Fibroblast of skin of right quadriceps (primary cell): ENCODE measurements at places on chromosomes 6 and 20.

DNA sequence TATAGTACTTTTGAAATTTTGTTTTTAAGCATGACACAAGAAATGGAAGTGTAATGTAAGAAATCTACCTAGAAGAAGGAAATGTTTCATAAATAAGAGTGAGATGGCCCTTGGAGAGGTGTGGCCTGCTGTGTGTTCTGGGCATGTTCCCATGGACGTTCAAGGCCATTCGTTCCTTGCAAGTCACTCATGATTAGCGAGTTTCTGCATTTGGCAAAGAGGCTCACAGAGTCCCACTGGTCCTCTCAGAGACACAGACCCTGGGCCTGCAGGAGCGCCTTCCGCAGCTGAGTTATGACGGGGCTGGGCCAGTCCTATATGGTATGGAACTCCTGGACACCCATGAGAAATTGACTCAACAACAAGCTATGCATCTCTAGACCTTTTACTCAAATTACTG is 7.2 kb downstream of the THBS2 start:
- DNase-seq = no peak

GRCh38 chr20:36663031-36663430 is 17.0 kb upstream of the SLA2 start:
- no peak for DNase-seq

GRCh38 chr6:39433630-39434029 is 111.1 kb upstream of the KCNK16 start:
- no peak for DNase-seq

GRCh38 chr6:134372603-134373281 is 54.8 kb upstream of the SGK1 start:
- peak; percentile 34 for DNase-seq

DNA sequence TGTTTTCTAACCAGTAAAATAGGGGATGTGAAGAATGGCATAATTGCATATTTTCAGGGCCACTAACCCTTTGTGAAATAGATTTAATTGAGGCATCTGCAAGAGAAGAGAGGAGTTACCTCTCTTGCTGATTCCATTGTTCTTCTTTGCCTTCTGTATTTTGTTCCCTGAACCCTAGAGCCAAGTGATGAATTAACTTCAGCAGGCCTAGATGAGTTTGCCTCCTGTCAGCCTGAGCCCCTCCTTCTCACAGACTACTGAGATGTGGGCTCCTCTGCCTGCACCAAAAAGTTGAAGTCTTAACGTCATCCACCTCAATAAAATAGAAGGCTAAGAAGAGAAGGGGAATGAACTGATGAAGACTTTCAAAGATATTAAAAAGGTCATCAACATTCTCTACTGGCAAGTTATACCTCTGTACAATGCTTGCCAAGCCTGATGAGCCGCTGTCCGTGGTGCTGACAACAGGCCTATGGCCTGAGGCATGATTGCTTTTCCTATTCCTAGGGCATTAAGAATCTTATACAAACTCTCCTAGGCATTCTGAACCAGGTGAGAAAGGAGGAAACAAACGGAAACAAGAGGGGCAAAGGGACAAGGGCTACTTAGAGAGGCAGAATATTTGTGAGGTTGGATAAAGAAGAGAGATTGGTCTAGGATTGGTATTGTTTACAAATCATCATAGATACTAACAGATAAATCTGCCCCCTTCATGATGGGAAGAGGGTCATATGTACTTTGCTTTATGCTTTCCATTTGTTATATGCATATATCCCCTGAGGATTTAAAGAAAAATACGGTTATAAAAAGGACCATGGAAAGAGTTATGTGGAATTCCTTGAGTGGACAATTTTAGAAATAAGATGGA is 46.8 kb downstream of the CD24 start:
- DNase-seq = peak; percentile 30

DNA sequence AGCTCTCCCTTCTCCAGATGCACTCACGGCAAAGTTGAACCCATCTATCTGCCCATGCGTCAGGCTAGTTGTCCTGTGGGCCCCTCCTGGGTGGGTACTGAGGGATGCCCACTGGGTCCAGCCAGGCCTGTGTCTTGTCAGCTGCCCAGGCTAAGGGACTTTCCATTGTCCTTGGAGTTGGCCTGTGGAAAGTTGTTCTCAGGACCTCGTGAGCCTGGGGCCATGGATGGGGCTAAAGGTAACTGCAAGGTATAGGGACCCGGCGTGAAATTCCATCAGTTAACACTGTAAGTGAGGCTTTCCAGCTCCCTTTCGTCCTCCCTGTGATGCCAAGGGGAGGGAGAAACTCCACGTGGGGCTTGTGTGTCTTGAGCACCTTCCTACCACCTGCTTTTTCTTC is 126.5 kb downstream of the CEBPB start:
- no peak for DNase-seq

DNA sequence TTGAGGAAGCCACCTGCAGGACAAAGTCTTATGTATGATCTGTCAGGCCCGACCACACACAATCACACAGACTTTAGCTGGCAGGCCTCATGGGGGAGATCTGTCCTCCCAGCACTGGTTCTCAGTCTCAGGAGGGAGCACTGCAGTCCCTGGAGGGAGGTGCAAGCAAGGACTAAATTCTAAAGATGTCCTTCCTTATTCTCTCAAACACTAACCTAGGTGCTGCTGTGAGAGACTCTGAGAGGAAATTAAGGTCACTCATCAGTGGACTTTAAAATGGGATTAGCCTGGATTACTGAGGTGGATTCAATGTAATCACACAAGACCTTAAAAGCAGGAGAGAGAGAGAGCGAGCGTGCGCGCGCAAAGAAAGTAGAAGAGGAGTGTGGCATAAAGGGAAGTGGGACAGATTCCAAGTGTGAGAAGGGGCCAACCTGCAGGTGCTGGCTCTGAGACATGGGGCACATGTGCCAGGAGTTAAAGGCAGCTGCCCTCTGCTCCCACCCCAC is 14.3 kb downstream of the GLO1 start:
- DNase-seq = no peak

DNA sequence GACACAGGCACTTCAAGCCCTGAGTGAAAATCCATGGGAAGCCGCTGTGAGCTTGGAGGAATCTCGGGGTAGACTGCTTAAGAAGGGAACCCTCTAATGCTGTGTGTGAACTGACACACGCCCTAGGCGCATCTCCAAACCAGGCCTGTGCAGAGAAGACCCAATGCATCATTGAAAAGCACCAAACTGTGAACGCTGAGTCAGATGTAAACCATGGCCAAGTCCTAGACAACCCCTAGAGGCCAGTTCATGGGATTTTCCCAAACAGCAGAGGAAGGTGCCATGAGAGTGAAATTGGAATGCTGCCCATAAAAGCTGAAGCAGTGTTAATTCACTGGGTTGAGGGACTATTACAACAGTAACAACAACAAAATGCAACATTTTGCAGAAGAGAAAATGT is 296.5 kb downstream of the SMOC2 start:
- no peak for DNase-seq

GRCh38 chr6:165814679-165815078 is 151.6 kb upstream of the PDE10A start:
- DNase-seq = no peak

- no peak for DNase-seq
These were observed 85.3 kb upstream of the SCP2D1 start for GRCh38 chr20:18728165-18728869.

- DNase-seq = no peak
These were observed 524.8 kb upstream of the GJE1 start for GRCh38 chr6:141607956-141608355.

DNA sequence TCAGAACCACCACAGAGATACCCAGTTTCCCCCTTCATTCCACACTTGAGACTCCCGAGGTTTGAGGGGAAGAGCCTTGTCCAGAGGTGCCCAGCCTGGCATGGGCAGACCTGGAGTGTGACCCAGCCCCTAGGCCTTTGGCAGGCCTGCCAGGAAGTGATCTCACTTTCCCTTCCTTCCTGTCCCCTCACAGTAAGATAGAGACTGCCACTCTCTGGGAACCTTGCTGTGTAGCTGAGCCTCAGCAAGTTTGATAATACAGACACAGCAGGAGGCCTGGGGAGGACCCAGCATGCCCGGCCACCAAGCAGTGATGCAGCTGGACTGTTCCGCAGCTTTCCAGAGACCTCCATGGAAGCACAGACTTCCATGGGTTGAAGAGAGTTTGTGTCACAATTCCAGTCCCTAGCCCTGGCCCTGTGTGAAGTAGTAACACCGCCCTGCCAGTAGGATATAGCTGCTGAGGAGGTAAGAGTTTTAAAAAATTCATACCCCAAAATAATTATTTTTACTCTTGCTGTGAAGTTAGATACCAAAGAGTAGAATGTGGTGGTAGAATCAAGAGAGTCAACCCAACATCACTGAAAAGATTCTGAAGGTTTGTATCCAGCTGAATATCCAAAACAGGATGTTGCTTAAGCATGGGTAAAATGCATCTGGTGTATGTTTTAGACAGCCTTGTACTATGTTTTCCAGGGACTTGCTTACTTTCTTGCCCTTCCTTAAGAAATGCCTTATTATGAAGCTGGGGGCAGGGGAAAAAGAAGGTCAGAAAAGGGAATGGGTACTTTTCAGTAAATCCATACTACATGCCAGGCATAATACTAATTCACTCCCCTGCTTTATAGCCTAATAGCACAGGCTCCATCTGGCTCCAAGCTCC is 16.3 kb downstream of the PKIG start:
- DNase-seq = no peak

GRCh38 chr6:126657561-126658175 is 317.8 kb downstream of the CENPW start:
- DNase-seq = peak; percentile 31

- DNase-seq = no peak
These were observed 22.9 kb downstream of the RANBP9 start for GRCh38 chr6:13688692-13689196.

DNA sequence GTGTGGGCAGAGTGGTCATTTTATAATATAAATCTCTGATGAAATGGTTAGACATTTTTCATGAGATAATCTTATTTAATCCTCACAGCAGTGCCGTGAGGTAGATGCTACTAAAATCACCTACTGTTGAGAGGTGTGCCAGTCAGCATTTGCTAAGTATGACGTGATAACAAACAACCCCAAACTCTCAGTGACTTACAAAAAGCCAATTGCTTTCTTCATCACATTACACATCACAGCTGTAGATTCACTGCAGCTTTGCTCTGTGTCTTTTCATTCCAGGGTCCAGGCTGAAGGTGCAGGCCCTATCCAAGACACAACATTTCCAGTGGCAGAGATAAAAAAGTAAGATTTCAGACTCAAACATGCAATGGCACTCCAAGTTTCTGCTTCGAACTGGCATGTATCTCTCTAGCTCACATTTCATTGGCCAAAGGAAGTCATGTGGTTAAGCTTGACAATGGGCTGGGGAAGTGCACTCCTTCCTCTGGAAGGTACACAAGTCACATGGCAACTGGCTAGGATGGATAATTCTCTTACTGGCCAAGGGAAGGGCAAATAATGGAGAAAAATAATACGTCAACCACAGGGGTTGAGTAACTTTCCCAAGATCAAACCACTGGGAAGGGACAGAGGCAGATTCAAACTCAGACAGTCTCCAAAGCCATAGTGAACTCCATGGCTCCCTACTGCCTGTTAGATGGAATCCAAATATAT is 69.5 kb upstream of the EPB41L1 start:
- DNase-seq = no peak

DNA sequence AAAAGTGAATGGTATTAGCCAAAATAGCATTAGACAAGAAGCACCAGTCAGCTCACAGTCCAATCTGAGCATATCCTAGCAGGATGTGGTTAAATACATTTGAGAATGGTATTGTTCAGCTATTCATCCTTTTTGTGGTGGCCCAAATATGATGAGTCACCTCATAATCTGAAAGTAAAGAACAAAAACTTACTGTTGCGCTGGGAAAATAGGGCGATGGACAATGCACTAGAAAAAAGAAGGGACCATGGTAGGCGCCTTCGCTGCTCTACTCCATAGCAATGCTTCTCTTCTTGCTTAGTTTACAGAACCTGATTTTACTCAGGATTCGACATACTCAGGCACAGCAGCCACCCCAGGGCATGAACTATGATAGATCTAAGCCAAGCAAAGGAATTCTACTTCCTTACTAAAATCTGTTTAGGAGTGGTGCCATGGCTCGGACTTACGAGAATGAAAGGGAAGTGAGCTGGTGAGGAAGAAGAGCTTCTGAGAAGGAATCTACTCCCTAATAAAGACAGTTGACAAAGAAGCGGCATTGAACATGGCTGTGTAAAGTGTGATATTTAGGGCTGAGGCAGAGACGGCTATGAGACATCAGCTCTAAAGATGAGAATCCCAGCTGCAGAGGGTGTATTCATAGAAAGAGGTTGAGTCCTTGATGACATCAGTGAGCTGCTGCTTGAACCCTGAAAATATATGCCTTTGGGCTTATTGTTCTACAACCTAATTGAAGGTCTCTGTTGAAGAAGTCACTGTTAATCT is 16.6 kb upstream of the FBXO9 start:
- DNase-seq = peak; percentile 91

DNA sequence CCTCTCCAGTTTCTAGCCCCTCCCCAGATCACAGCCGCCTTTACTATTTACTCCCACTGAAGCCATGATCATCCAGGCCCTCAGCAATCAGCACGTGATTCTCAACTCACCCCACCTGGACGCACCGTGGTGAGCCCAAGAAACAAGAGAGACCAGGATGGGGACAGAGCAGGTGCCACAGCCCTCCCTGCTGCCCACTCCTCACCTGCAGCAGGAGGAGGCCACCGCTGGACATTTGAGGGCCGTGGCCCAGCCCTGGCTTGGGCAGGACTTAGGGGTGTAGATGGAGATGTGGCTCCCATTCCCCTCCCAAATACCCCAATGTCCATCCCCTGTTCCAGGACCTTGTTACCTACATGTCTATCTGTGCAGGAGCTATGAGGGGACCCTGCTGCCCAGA is 20.3 kb downstream of the HLA-F start:
- DNase-seq = no peak

DNA sequence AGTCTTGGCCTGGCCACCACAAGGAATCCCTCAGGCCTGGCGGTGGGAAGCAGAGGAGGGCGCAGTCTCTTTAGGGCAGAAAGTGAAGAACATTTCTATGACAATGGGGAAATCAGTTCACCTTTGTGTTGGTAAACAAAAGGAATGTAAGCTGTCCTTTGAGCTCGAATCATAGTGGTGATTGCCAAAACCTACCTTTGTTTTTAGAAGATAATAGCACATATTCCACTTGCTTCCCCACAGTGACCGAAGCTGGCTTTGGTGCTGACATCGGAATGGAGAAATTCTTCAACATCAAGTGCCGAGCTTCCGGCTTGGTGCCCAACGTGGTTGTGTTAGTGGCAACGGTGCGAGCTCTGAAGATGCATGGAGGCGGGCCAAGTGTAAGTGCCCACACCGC is 144.1 kb downstream of the MTHFD1L start:
- no peak for DNase-seq

GRCh38 chr6:136962661-136963060 is 40.6 kb downstream of the SLC35D3 start:
- no peak for DNase-seq

- DNase-seq = no peak
These were observed 71.4 kb upstream of the UFL1 start for GRCh38 chr6:96450082-96450769.

GRCh38 chr6:62345962-62346689 is 60.1 kb upstream of the KHDRBS2 start:
- no peak for DNase-seq

GRCh38 chr20:22426772-22427171 is 157.6 kb downstream of the FOXA2 start:
- no peak for DNase-seq
